CD4-positive, alpha-beta T cell (primary cell): ENCODE measurements at places on chromosomes 4 and X.

GRCh38 chrX:13742397-13743176, 8.0 kb downstream of the OFD1 start:
- DNase-seq: peak; percentile 22

GRCh38 chr4:89708903-89709421, 128.0 kb downstream of the SNCA start:
- no peak for DNase-seq

- DNase-seq: no peak
Observed at GRCh38 chr4:150577796-150578195, 4.2 kb upstream of the MAB21L2 start.

- peak; percentile 47 for DNase-seq
Observed at GRCh38 chr4:47836641-47837093, 1.2 kb downstream of the CORIN start.

DNA sequence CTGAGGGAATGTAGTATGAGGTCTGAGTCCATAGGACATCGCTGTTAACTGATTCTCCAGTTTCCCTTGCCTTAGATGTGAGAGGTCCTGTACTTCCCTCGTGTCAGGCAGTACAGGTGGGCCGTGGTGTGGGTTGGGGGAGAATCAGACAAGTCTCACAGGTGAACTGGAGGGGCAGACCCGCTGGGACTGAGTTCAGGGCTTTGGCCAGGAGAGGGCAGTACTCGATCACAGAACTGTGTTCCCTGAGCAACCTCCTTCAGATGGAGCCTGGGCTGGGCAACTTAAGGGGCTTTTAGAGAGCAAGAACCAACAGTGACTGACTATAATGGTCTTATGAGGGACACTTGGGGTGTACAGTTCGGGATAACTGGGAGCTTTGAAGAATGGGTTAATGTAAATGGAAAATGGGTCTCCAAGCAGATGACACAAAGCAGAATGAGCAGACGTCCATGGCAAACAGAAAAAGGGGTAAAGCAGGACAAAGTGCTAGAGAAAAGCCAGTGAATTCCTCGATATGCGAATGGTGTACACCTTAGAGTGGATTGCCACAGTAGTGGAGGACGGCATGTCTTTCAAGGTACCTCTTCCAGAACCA, 83.6 kb downstream of the CCNG2 start:
- DNase-seq: peak; percentile 59

DNA sequence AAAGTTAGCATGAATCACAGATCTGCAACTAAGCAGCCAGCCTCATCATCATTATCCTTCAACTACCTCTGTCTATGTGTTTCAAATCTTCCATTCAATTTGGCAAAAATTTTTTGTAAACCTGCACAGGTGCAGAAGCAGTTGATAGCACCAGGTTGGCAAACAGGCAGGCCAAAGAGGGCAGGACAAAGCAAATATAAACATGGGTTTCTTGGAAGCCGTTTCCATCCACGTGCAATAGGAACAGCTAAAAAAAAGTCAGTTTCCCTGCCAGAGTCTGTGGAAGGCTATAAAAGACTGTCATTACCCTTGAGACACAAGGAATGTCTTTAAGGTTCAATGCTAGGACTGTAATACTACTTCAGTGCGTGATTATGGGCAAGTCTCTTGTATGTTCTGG, 253.2 kb downstream of the PDHA2 start:
- no peak for DNase-seq

DNA sequence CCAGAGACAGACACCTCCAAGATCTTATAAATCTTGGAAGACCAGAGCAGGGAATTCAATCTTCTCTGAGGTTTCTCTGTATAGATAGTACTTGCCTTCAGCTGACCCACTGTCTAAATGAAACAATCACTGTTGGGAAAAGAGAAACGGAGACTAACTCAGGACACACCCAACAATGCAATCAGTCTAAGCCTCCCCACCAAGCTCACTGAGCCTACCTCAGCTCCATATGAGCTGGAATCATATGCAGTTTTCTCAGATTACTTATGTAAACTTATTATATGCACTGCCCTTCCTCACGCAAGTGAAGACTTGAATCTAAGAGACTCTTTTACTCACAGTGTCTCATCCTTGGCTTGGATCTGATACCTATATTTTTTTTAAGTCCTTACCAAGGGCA, 110.5 kb downstream of the PCDH19 start:
- no peak for DNase-seq

- no peak for DNase-seq
Observed at GRCh38 chr4:25101836-25102235, 58.4 kb downstream of the SEPSECS start.

GRCh38 chr4:77433418-77433733, 172.2 kb upstream of the CXCL13 start:
- no peak for DNase-seq

- DNase-seq: no peak
Observed at GRCh38 chrX:13845721-13846378, 29.0 kb upstream of the GPM6B start.

GRCh38 chr4:65865489-65865888, 195.2 kb upstream of the EPHA5 start:
- no peak for DNase-seq

DNA sequence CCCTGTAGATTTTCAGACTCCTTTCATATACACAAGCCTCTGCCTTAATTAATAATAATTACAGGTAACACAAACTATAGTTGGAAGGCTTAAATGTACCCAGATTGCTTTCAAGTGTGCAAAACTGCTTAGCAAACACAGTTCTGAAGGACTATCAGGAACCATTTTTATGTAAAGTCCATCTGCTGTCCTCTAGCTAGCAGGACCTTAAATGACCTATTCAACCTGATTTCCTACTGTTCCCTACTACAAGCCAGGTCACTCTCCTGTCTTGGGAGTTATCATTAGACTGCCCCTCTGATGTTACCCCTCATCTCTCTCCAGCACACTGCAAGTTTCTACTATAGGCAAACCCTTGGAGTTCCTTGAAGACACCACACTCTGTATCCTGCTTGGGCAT, 157.3 kb downstream of the GBA3 start:
- DNase-seq: no peak

DNA sequence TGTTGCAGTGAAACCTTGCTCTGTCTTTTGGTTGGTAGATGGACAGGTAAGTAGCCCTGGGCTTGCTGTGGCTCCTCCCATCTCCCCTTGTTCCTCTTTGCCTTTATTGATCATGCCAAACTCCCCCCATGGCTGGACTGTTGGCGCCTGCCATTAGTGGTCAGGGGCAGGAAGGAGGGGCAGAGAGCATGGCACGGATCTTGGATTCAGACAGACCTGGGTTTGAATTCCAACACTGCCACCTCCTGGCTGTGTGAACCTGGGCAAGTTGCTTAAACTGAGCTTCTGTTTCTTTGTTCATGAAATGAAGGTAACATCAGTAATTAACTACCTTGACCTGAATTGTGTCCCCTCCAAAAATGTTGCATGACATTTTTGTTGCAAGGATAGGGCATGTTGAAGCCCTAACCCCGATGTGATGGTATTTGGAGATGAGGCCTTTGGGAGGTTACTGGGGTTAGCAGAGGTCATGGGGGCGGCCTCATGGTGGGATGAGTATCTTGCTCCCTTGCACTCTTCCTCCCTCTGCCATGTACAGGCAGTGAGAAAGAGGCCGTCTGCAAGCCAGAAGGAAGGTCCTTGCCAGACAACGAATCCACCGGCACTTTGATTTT, 6.0 kb downstream of the SLC2A9 start:
- DNase-seq: no peak

DNA sequence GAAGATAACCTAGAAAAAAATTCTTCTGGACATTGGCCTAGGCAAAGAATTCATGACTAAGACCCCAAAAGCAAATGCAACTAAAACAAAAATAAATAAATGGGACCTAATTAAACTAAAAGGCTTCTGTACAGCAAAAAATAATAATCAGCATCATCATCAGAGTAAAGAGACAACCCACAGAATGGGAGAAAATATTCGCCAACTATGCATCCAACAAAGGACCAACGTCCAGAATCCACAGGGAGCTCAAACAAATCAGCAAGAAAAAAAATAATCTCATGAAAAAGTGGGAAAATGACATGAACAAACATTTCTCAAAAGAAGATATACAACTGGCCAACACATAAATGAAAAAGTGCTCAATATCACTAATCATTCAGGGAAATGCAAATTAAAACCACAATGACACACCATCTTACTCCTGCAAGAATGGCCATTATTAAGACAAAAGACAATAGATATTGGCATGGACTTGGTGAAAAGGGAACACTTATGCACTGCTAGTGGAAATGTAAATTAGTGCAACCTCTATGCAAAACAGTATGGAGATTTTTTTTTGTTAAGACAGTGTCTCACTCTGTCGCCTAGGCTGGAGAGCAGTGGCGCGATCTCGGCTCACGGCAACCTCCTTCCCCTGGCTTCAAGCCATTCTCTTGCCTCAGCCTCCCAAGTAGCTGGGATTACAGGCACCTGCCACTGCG, 29.9 kb downstream of the ELF2 start:
- DNase-seq: no peak

DNA sequence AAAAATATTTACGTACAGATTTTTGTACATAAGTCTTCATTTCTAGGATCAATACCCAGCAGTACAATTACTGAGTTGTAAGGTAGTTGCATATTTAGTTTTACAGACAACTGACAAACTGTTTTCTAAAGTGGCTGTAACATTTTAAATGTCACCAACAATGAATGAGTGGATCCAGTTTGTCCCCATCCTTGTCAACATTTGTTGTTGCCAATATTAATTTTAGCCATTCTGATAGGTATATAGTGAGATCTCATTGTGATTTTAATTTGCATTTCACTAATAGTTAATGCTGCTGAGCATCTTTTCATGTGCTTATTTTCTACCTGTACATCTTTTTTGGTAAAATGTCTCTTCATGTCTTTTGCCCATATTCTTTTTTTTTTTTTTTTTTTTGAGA, 30.9 kb upstream of the NOCT start:
- no peak for DNase-seq

GRCh38 chr4:112357453-112357852, 60.3 kb downstream of the ALPK1 start:
- no peak for DNase-seq

DNA sequence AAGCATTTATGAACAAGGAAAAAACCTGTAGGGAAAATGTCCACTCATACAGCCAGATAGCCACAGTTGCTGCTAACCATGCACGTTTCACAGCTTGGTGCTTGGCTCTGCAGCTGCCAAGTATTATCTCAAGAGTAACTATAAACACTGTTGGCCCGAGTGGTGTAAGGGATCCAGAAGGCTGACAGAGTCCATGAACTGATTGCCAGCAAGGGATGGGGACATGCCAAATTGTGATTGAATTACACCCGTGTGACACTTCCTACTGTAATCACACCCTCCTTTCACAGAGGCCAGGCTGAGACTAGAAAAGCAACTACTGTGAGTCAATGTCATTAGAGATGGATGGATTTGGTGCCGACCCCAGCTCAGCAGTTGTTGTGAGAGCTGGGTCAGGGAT, 223.9 kb upstream of the ANKRD50 start:
- no peak for DNase-seq

- DNase-seq: peak; percentile 6
Observed at GRCh38 chrX:13938051-13938828, 91.5 kb downstream of the GEMIN8 start.

- DNase-seq: no peak
Observed at GRCh38 chr4:125704726-125705125, 390.0 kb downstream of the FAT4 start.

DNA sequence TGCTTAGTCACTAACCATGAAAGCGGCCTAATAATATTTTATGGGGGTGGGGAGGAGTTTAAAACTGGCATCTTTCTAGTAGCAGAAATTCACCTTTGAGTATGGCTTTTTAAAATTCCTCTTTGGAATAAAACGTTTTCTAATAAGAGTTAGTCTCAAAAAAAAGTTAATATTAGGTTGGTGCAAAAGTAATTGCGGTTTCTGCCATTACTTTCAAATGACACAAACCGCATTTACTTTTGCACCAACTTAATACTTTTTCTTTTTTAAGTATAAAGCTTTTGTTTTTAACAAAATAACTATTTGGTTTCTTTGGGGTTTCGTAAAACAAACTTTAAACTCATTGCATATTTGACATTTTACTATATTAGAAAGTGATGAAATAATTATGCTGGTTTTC, 68.4 kb downstream of the FBXO8 start:
- no peak for DNase-seq

- DNase-seq: no peak
Observed at GRCh38 chrX:9927698-9928482, 39.3 kb upstream of the CLDN34 start.

- DNase-seq: no peak
Observed at GRCh38 chrX:39484159-39485068, 613.3 kb downstream of the BCOR start.

GRCh38 chrX:105753411-105753810, 68.9 kb upstream of the NRK start:
- no peak for DNase-seq

DNA sequence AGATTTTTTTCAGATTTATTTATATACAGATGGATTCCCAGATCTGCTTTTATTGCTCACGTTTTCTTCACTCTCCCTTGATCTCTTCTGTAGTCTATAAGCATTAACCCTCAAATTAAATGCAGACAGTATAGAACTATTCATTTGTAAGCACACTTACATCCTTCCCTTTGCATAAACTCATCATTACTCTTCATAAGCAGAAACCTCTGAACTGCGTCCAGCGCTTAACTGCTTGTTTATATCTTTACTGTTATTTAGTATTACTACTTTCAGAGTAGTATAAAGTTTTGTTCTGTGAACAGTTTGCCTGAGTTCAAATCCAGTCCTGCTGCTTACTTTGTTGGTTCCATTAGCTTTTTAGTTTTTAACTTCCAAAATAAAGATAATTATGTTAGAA, 132.9 kb downstream of the STIM2 start:
- no peak for DNase-seq

DNA sequence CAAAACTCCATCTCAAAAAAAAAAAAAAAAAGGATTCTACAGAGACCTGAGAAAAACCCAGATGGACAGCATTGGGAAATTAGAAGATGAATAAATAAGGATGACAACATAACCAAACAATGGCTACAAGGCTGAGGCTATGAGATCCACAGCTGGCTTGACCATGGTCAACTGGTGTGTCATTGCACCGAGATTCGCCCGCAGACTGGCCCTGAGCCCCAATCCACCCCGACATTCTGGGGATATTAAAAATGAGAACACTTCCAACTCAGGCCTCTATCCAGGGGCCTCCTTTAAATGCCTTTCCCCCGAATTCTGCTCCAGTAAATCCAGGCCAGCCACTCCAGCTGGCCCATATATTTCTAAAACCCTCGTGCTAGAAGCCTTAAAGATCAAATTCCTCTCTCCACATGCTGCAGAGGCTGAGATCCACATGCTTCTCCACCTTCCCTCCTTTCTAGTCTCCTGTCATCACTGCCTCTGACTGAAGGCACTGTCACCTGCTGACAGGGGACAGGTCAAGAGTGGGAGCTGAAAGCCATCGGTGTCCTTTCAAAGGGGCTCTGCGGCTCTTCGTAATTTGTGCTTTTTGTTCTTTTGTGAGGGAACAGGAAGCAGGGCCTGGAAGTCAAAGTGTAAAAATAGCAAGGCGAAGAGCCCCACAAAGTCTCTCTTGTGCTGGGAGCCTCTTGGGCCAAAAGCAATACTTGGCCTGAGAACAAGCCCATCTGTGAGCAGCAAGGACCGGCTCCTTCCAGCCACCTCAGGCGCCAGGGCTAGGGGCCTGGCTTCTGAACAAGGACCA, 203.7 kb downstream of the NSUN7 start:
- DNase-seq: no peak
